ENCODE measurements at places on chromosomes 3 and 15.

- DNase-seq = peak; percentile 43
Measured at GRCh38 chr3:190325923-190326322, 3.7 kb upstream of the CLDN1 start.

GRCh38 chr3:126005951-126006350, 37.0 kb downstream of the ROPN1B start:
- DNase-seq = peak; percentile 31

DNA sequence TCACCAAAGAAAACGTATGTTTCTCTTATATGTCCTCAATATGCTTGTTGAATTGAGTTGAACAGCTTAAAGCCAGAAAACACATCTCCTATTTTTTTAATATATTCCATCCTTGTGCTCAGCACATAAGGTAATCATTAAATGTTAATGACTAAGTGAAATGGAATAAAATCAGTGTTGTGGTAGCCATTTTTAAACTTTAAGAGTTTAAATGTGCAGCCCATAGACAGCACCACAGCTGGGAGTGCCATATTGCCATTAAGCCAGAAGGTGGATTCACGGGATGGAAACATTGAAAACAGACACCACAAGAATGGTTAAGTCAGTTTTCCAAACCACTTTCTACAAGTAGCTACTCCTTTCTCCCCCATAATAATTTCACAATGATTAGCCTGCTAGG, 76.8 kb upstream of the C15orf61 start:
- no peak for DNase-seq

GRCh38 chr3:188452158-188452772, 298.3 kb downstream of the LPP start:
- DNase-seq = no peak

GRCh38 chr3:188683032-188683521, 488.7 kb upstream of the TPRG1 start:
- DNase-seq = peak; percentile 91

- DNase-seq = peak; percentile 85
Measured at GRCh38 chr3:171936191-171936841, 93.2 kb downstream of the TMEM212 start.

DNA sequence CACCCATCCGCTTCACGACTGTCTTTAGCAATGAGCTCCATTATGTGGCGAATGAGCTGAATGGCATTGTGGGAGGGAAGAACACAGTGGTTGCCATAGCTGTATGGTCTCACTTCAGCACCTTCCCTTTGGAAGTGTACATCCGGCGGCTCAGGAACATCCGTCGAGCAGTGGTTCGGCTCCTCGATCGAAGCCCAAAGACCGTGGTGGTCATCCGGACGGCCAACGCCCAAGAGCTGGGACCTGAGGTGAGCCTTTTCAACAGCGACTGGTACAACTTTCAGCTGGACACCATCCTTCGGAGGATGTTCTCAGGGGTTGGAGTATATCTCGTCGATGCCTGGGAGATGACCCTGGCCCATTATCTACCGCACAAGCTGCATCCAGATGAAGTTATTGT, 27.8 kb upstream of the NFKBIZ start:
- DNase-seq = no peak

DNA sequence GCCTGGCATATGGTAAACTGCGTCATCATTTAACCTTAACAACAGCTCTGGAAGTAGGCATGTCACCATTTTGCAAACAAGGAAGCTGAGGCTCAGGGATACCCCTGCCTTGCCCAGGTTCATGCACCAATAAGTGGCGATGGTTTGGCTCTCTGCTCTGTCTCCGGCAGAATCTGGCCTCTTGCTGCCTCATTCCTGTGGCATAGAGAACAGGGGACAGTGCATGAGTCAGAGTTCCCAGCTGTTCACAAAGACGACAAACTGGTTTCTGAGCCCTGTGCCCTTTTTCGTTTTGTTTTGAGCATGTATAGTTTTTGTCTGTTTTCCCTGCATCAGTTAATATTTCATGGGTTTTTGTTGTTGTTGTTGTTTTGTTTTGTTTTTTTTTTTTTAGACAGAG, 236.8 kb downstream of the OPA1 start:
- peak; percentile 7 for DNase-seq

GRCh38 chr3:136908297-136908696, 46.3 kb downstream of the NCK1 start:
- DNase-seq = no peak

GRCh38 chr15:35007397-35007796, 19.3 kb upstream of the ZNF770 start:
- no peak for DNase-seq

All from fibroblast of pulmonary artery (primary cell).